ENCODE measurements at places on chromosomes 2 and 18. TPM values are rescaled to one million over a fixed set of nuclear protein-coding genes. Genes with fewer than 3 reads are reported as not detected.

The ATF2 gene
- 19.5 TPM for polyA plus RNA-seq

The LHCGR gene
- not detected for polyA plus RNA-seq

The GCKR gene
- not detected for polyA plus RNA-seq

The POMC gene
- 4.9 TPM for polyA plus RNA-seq

The SLC9A4 gene
- not detected for polyA plus RNA-seq

The MC5R gene
- not detected for polyA plus RNA-seq

The UGT1A6 gene
- polyA plus RNA-seq = not detected

The C2orf66 gene
- polyA plus RNA-seq = not detected

The NT5C1B gene
- 0.57 TPM for polyA plus RNA-seq

The KCNK3 gene
- not detected for polyA plus RNA-seq

Measured in naive thymus-derived CD8-positive, alpha-beta T cell (primary cell).